Renal cortex interstitium (tissue), 15 donors: ENCODE measurements at places on chromosomes 1 and 21.
A peak's percentile ranks its signal among the peaks of the same experiment; 100 is the strongest.

DNA sequence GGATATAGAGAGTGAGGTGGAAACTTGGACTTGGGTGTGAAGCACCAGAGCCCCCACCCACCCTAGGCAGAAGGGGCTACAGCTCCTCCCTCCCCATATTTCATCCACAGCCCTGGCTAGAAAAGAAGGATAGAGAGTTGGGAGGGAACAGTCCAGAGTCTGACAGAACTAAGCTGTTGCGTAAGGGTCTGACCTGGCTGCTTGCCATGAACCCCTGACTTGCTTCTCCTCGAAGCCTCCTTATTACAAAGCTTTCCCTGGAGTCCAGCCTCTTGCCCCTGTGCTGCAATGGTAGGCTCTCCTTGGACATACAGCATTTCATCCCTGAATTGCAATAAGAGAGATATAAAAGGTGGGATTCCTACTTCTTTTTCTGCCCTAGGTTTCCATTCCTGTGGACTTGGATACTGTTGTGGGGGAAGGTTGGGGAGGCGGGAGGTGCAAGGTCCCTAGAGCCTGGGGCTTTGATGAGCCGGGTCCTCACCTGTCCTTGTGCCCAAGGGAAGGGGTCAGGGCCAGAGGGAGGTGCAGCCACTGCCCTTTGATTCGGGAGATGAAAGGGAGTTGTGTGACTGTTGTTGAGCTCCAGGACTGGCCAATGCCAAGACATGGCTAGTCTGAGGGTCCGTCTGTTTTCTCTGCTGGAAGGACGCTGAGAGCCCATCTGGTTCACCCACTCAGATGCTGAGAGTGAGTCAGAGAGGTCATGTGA lies 2.7 kb downstream of the RHBG start:
- no peak for DNase-seq

DNA sequence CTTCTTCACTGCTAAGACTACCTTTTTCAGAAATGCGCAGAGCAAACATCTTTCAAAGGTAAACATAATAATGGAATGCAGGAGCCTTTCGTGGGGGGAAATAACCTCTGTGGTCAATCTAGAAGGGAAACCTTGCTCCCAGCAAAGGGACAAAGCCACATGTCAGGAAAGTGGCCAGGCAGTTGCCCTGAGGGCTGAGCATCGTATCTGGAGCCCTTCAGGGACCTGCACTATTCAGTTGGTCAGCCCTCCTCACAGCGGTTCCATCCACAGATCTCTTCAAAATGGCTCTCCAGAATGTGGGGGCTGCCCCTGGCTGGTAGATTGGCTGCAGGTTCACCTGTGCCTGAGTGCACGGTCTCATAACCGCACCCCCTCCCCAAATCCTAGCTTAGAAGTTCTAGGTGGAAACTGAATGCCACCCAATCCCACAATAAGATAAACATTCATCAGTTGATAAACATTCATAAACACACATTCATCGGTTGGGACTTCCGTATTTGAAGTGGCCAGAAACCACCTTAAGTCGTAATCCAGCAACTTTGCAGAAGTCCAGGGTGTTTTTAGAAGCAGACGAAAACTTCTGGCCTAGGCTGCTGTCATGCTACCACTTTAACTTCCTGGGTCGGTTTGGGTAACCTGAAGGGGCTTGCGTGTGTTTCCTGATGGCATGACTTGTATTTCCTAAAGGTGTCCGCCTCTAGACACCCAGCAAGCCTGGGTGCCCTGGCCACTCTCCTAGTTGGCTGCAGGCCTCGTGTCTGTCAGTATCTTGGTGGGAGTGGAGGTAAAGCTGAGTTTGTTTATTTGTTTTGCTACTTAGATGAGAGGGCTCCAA lies 50.5 kb downstream of the RASSF5 start:
- DNase-seq: no peak

- DNase-seq: no peak
Measured at GRCh38 chr1:61523893-61524605, 200.9 kb downstream of the TM2D1 start.

- no peak for DNase-seq
Measured at GRCh38 chr1:93848350-93848883, 30.6 kb downstream of the DNTTIP2 start.

DNA sequence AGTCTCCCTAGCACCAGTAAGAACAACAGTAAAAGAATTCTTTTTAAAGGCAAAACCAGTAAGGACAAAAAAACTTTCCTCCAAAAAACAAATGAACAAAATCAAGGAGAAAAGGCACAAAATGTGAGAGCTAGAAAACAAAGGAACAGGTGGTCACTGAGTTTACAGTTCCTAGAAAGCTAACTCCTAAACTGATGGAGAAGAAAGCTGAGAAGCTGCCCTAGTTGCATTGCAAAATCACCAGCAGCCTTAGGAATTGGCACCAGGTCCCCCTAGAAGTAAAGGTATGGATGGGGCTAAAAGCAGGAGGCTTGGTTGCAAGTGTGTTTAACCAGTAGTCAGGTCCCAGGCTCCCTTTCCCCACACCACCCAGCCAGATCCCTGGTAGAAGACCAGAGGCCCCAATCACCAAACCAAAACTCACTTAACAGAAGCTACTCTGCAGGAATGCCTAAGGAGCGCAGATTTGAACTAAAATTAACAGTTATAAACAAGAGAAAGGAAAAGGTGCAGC lies 47.6 kb downstream of the RAB3GAP2 start:
- DNase-seq: no peak

GRCh38 chr1:220544901-220545303 lies 17.0 kb downstream of the MARK1 start:
- DNase-seq: no peak

DNA sequence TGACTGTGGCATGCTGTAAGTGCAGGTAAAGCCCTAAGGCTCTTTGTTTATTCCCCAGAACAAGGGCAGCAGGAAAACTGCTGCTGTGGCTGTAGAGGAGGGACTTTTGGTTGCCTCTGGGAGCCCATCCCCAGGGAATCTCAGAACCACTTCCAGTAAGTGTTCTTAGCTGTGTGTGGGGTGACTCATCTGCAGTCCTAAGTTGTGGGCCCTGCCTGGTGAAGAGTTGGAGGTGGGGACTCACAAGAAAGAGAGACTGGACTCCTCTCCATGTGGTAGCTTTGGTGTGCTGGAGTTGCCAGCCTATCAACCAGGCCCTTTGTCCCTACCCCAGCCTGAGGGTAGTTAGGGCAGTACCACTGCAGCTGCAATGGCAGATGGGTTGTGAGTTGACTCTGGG lies 24.0 kb upstream of the DENND1B start:
- no peak for DNase-seq

GRCh38 chr1:163439471-163439870 lies 117.7 kb downstream of the NUF2 start:
- DNase-seq: no peak

DNA sequence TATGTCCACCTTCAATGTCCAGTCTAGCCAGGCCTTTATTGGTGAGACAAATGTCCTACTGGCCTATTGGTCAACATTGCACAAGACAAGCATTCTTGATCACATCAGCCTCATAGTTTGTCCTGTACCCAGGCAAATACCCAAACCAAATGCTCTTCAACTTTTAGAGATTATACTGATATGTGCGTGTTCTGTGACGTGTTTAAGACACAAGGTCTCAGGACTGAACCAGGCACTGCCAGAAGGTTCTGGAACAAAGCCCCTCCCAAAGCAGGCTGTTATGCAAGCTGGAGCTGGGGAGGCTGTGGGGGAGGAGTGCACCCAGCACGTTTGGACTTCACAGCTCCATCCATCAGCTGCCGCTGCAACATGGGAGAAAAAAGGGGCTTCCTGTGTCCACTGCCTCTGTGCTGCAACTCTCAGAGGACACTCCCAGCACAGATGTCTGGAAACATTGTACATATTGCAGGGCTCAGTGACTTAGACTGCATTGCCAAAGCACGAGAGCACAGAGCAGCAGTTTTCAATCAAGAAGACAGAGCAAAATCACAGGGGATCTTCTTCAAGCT lies 45.9 kb downstream of the NID1 start:
- peak; percentile 61 for DNase-seq

GRCh38 chr1:17916702-17917101 lies 161.6 kb downstream of the ACTL8 start:
- DNase-seq: no peak

DNA sequence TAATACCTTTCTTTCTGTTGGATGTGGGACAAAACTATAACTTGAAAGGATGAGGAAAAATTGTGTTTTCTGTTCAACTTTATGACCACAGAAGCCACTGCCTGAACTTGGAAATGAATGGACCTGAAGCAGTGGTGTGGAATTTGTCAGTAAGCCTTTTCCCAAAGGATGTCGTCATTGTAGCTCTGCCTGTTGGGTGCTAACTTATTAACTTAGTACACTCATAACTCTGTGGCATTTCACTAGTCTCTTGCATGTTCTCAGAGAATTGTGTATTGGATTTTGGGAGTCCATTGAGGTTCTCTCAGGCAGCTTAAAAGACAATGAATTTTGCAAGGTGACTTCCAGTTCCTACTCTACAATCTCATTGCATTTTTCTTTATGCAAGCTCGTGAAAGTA lies 49.6 kb downstream of the KCNK2 start:
- DNase-seq: no peak

- DNase-seq: no peak
Measured at GRCh38 chr21:40733024-40733397, 113.9 kb downstream of the DSCAM start.

DNA sequence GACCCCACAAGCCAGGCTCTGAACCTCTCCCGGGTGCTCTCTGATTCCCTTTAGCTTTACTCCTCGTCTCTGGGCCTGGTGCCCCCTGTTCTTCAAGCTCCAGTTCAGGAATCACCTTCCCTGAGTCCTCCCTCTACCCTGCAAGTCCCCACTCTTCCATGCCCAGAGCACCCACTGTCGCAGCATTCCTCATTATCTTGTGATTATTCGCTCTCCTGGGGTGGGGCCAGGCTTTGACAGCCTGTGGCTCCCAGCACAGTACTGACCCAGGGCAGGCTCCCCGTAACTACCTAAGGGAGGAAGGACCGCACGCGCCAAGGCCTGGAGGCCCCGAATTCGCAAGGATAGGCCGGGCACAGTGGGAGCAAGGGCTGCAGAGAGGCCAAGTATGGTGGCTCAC lies 734 bp upstream of the C1orf210 start:
- DNase-seq: no peak

DNA sequence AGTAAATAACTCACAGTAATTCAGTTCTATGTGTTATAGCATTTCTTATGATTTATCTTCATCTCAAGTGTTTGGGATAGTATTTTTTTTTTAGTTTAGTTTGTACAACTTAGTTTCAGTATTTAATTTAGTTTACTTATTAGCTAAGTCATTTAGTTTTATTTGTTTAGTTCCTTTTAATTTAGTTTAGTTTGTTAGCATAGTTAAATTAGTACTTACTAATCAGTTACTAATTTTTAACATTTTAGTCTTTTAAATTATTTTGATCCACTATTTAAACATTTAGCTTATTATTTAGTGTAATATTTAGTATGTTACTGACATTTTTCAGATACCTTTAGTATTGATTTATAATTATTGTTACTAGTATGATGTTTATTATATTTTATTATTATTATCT lies 85.2 kb upstream of the SIPA1L2 start:
- DNase-seq: no peak

GRCh38 chr1:9737671-9738070 lies 86.1 kb downstream of the CLSTN1 start:
- no peak for DNase-seq

DNA sequence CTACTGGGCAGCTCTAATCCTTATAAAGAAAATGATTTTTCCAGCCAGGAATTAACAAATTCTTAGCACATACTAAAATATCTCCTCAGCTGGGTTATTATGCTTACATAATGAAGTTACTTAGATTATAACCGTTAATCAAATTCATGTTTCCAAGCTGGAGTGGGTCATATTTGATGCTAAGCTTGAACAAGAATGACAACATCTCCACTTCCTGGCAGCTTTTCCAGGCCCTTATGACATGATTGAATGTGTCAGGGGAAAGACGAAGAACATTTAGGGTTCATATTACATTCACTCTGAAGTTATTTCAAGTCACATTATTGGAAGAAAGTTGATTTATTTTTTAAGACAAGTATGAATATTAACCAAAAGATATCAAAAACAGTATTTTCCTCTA lies 333.7 kb downstream of the PCP4 start:
- no peak for DNase-seq

DNA sequence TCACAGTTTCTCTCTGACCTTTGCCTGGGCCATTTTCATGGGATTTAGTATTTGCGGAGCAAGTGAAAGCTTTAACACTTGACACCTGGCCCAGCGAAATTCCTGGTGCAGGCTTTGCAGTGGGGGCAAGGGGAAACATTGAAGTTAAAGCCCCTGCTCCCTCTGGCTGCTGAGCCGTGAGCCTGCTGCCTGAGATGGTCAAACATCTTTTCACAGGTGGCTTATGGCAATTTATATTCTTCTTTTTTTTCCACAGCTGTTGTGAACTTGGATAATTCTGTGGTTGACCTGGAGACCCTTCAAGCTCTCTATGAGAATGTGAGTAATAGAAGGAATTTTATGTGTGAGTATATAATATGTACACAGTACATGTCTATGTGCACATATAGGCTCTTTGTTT lies 202.9 kb downstream of the FMN2 start:
- no peak for DNase-seq

- DNase-seq: peak; percentile 46
Measured at GRCh38 chr1:58162952-58163550, 383.5 kb downstream of the OMA1 start.

- DNase-seq: peak; percentile 30
Measured at GRCh38 chr1:76053021-76053420, 21.5 kb upstream of the ST6GALNAC3 start.

DNA sequence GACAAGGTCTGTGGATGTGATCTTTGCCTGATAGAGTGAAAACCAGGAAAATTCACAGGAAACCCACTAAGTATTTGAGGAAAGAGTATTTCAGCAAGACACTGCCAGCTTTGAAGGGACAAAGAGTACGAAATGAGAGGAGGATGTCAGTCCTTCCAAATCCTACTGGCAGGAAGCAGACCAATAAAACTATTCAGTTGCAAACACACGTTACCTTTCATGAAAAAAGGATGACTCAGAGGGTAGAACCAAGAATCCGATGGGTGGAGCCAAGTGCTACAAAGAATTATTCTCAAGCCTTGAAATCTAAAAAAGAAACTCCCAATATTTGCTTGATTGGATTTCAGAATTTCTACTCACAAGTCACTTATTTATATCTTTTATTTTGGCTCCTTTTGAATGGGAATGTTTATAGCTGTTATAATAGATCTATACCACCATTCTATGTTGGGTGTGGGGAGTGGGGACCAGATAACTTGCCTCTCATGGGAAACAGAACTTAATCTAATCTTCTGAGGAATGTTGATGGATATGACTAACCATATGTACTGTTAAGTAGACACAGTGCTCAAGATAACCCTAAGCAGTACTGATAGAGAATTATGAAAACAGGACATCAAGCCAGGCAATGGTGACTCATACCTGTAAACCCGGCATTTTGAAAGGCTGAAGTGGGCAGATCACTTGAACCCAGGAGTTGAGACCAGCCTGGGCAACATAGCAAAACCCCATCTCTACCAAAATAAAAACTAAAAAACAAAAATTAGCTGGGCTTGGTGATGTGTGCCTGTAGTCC lies 19.3 kb upstream of the HEATR1 start:
- no peak for DNase-seq

GRCh38 chr1:198253668-198254067 lies 96.9 kb downstream of the NEK7 start:
- no peak for DNase-seq
